ENCODE measurements at places on chromosomes 2 and 18. TPM values are rescaled to one million over a fixed set of nuclear protein-coding genes. Genes with fewer than 3 reads are reported as not detected.

The GALR1 gene
- not detected for total RNA-seq

GRCh38 chr2:215627771-215628170, 191.9 kb upstream of the FN1 start:
- H3K4me3 ChIP-seq: no peak overlapping the region
- DNase-seq: no peak
- no peaks in the 10 kb centered on the region for H3K4me1 ChIP-seq

The CCDC102B gene
- total RNA-seq: 0.95 TPM

DNA sequence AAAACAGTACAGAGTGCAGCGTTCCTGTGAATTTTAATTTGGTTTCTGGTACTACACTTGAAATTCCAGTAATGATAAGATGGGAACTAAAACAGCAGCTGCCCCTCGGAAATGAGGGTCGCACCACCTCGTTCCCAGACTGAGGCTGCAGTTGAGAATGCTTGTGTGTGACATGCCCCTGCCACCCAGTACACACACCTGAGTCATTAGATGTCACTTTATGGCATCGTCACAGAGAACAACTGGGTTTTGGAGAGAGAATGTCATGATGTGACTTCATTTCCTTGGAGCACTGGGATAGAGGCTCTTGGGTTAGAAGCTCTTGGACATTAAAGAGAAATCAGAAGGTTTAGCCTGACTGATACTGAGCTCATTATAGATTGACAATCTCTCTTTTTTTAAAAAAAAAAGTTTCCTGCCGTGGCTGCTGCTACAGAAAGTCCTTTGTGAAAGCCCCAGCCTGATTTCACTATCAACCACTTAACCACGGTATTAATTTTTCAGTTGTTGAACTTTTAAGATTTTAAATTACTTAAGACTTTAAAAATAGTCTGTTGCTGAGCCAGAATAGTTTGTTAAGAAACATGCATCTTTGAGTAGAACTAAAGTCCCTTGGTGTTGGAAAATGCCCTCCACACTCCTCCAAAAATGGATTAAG, 24.5 kb downstream of the BCL2L11 start:
- peaks cover 50% of the 10 kb centered on the region for H3K4me1 ChIP-seq
- peaks cover 64% of the 10 kb centered on the region for H3K36me3 ChIP-seq
- no peak overlapping the region for H3K4me3 ChIP-seq
- no peak overlapping the region for H3K27ac ChIP-seq
- DNase-seq: no peak

The IL1R2 gene
- total RNA-seq: 1.1 TPM

DNA sequence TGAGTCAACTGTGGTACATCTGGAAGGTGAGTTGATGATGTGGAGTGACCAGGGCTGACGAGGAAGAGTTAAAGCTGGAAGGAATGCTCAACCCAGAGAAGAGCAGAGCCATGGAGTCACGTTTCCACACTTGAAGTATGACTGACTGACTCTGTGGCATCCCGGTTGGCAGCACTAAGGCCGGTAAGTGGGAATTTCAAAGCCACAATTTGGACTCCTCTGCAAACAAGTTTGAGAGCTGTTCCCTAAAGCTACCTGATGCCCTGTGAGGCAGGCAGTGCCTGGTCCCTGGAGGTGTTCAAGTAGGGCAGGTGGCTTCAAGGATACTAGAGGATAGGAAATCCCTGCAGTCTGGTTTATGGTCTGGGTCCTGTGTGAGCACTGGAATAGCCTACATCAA, 69.3 kb upstream of the ITGB6 start:
- H3K27ac ChIP-seq: peak overlapping the region; percentile 84
- peak overlapping the region; percentile 63 for H3K4me3 ChIP-seq
- H3K4me1 ChIP-seq: peaks cover 47% of the 10 kb centered on the region
- peaks cover 2% of the 10 kb centered on the region for H3K27me3 ChIP-seq
- H3K36me3 ChIP-seq: peaks cover 10% of the 10 kb centered on the region

Measured in activated CD8-positive, alpha-beta T cell treated with anti-CD3 and anti-CD28 coated beads for 36 hours (primary cell).